Stimulated activated CD4-positive, alpha-beta T cell treated with anti-CD3 and anti-CD28 coated beads, TNF-alpha, amount 100 ng/mL, for 24 hours (primary cell): ENCODE measurements at places on chromosomes 7 and 10.

- DNase-seq = no peak
Observed at GRCh38 chr7:37952240-37952639, 31.8 kb downstream of the EPDR1 start.

GRCh38 chr7:42902331-42902730, 9.5 kb downstream of the C7orf25 start:
- no peak for DNase-seq

DNA sequence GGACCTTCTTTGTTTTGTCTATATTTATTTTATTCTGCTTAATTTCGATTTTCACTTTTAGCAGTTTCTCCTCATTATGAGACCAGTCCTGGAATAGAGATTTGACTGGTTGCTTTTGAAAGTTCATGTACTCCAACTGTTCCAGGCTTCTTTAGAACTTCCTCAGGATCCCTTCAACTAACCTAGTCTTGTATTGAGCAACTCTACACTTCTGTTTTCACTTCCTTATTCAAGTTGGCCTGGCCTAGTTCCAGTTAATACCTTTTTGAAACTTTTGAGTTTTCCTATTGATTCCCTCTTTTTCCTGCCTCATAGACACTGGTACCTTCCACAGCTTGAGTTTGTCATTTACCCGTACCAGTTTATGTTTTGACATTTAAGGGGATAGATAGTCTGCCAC, 421.7 kb downstream of the ATRNL1 start:
- DNase-seq = no peak

DNA sequence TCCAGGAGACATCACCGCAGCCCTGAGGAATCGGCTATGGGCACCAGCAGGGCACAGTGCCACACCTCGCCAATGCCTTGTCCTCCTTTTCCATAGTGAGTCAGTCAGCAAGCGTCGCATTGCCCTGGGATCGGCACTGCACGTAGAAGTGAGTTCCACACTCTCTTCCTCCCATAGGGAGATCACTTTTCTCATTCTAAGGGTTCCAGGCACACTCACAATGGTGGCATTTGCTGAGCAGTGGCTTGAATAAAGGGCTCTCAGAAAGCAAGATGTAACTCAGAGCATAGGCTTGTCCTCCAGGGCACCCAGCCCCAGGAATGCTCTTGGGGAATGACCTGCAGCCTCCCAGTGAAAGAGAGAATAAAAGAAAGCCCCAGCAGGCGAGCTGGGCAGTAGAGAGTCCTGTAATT, 1.1 kb upstream of the VIM start:
- no peak for DNase-seq

GRCh38 chr7:138900035-138900828, 81.0 kb downstream of the KIAA1549 start:
- DNase-seq = no peak

- DNase-seq = no peak
Observed at GRCh38 chr7:31068006-31068675, 16.0 kb downstream of the ADCYAP1R1 start.

DNA sequence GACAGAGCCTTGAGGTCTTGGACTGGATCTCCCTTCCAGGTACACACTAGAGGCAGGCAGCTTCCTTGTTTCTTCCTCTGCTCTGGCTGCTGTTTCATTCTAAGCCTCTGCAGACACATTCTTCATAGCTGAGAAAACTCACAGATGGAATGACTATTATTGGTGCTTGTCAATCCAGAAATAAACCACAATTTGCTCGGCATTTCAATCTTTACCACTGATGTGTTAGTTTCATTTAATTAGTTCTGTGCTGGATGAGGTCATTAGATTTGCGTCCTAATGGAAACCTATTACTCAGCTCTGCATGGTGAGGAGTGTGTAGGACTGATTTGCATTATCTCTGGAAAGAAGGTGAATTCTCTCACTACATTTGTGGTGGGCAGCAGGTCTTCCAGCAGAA, 392.5 kb downstream of the NRG3 start:
- DNase-seq = no peak

DNA sequence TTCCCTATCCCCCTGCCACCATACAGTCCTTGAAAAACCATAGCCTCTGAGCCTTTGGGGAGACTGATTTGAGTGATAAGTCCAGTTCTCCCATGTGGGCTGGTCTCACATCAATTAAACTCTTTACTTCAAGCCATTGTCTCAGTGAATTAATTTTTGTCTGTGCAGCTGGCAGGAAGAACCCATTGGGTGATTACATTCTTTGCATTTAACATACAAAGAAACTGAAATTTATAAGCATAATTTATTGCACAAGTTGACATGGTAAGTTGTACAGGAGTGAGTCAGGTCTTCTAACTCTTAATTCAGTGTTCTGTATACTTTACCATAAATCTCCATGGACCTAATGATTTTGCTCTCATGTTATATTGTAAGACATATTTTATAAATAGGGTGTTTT, 1613.0 kb upstream of the LRRTM3 start:
- DNase-seq = no peak

DNA sequence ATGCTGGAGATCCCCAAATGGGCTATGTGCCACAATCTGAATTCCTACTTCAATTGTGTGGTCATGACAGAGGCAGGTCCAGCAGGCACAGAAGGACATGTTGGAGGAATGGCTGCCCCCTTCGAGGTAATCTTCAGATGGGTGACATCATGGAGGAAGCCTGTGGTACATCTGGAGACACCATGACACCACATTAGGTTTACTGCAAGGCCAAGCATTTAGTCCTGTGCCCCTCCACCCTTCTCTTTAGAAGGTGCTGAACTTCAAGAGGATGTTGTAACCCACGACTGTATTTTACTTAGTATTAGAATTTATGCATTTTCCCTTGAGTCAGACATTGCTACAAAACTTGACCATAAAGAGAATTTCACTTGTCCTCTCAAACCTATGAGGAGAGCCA, 75.1 kb upstream of the DDC start:
- DNase-seq = no peak

DNA sequence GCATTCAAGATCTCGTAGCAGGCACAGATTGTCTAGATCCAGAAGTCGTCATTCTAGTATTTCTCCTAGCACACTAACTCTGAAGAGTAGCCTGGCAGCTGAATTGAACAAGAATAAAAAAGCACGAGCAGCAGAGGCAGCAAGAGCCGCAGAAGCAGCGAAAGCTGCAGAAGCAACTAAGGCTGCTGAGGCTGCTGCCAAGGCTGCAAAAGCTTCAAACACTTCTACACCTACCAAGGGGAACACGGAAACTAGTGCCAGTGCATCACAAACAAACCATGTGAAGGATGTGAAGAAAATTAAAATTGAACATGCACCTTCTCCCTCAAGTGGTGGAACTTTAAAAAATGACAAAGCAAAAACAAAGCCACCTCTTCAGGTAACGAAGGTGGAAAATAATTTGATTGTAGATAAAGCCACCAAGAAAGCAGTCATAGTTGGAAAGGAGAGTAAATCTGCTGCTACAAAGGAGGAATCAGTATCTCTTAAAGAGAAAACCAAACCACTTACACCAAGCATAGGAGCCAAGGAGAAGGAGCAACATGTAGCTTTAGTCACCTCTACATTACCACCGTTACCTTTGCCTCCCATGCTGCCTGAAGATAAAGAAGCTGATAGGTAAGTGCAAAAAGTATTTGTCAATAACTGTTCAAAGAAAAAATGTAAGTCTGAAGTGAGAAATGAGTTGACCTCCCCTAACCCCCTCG, 37.7 kb downstream of the CDK13 start:
- no peak for DNase-seq

- DNase-seq = no peak
Observed at GRCh38 chr7:98456866-98457265, 56.0 kb upstream of the BAIAP2L1 start.

DNA sequence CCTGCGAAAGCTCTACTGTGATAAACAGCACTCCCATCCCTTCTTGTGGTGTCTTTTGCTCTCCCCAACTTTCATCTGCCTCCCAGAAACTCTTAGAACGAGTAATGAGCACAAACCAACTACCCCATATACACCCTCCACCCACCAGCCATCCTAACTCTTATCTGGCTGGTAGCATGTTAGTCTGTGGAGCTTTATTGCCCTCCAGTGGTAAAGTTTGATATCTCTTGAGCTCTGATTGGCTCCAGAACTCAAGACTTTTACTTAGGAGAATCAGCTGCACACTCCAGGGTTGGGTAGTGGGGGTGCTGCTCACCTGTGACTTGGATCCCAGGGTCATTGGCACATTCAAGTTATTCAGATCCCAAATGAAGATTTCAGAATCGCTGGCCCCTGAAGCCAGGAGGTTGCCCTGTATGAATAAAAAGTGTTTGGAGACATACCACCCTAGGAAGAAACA, 10.9 kb downstream of the SEC31B start:
- DNase-seq = no peak

GRCh38 chr10:117980216-117980615, 66.5 kb downstream of the RAB11FIP2 start:
- no peak for DNase-seq

DNA sequence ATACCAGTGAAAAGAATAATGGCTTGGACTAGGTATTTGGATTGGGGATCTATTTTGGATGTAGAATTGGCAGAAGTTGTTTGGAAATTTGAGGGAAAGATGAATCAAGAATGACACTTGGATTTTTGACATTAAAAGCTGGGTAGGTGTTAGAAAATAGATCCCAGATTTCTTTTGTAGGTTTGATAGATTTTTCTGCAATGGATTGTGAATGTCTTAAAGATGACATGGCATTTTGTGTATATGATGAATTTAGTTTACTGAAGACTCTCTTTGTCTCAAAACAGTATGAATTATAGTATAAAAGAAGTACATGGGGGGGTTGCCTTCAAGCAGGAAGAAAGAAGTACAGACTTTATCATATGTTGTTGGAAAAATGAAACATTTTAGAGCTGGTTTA, 75.8 kb downstream of the MPLKIP start:
- DNase-seq = no peak

GRCh38 chr10:4943821-4944220, 19.4 kb upstream of the AKR1C1 start:
- no peak for DNase-seq

GRCh38 chr10:132151286-132151950, 35.3 kb upstream of the DPYSL4 start:
- DNase-seq = no peak

- no peak for DNase-seq
Observed at GRCh38 chr7:140084972-140085371, 22.2 kb upstream of the PARP12 start.

- DNase-seq = no peak
Observed at GRCh38 chr7:92397542-92397941, 49.7 kb upstream of the GATAD1 start.

- DNase-seq = no peak
Observed at GRCh38 chr7:132117636-132118035, 458.6 kb downstream of the PLXNA4 start.

DNA sequence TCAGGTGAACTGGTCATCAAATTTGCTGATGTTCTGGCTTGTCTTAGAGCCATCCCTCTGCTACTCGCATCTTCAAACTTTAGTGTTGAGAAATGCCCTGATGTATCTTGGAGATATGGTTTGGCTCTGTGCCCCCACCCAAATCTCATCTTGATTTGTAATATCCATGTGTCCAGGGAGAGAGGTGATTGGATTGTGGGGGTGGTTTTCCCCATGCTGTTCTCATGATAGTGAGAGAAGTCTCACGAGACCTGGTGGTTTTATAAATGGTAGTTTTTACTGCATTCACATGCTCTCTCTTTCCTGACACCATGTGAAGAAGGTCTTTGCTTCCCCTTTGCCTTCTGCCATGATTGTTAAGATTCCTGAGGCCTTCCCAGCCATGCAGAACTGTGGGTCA, 74.0 kb upstream of the AFAP1L2 start:
- no peak for DNase-seq

DNA sequence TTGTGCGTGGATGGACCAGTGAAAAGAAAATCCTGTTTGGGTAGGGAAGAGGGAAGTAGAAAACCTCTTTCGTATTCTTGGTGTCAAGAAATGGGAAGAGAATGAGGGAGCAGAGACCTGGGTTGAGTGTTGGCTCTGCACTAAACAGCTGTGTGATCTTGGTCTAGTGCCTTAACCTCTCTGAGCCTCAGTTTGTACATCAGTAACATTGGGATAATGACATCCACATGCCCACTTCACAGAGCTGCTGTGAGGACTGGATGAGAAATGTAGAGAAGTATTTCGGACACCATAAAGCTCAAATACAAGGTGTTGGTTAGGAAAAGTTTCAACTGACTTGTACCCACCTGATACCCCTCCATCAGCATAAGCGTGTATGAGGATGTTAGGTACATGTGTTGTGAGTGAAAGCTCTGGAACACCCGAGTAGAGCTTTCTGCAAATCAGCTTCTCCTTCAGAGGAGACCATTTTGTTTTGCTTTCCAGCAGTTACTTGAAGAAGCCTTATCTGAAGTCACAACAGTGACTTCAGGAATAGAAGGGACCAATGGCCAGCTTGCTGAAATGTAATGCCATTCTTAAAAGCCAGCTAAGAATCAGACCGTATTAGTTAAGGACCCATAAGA, 11.2 kb downstream of the TRIM56 start:
- no peak for DNase-seq

DNA sequence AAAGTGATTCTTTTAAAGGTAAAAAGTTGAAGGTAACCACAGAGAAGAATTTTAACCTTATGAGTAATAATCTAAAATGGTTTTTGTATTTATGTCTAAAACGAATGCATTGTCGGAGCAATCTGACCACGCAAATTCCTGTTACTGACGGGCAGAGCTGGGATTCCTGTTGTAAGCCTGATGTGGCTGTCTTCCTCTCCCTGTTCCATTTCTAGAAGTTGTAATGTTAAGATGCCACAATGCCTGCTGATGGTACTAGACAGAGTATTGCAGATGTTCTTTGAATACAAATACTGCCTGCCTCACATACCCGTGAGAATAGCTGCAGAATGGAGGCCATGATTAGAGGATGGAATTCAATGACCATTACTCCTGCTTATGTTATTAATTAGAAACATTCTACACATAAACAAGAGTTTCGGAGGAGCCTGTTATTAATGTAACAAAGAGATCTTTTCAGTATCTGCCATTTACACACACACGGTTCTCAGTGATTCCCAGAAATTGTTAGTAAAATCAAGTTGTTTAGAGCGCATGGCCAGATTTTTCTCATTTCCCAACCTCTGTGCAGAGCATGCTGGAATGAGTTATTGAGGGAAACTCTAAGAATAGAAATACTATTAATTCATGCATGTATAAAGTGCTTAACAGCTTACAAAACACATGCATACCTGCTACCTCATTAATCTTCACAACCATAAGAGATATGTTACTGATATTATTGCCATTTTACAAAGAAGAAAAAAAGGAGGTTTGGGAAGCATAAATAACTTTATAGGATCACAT, 196.8 kb downstream of the PTN start:
- no peak for DNase-seq

GRCh38 chr7:139181404-139181803, 49.6 kb upstream of the UBN2 start:
- DNase-seq = no peak

DNA sequence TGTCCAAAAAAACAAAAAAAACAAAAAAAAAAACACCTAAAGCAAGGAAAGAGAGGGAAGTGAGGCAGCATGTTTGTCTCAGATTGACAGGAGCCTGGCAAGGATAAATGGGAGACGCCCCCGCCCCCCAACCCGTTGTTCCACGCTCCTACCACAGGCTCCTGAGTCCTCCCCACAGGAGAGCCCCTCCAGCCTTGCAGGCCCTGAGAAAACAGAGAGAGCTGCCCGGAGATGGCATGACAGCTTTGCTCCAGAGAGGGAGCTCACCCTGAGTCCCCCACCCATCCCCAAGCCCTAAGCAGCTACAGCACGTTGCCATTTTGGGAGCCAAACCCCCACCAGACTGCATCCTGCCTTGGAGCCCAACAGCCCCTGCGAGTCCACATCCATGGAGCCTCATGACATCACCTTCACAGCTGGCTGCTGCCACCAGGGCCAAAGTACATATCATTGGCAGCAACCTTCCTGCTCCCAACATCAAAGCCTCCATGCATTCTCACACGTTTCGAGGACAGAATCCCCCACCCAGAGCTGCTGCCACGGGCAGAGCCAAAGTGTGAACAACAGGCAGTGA, 1283.3 kb downstream of the TYW1 start:
- DNase-seq = no peak
